ENCODE measurements at places on chromosomes 1 and 21.

GRCh38 chr1:208437401-208437800 lies 193.2 kb upstream of the PLXNA2 start:
- DNase-seq: no peak

DNA sequence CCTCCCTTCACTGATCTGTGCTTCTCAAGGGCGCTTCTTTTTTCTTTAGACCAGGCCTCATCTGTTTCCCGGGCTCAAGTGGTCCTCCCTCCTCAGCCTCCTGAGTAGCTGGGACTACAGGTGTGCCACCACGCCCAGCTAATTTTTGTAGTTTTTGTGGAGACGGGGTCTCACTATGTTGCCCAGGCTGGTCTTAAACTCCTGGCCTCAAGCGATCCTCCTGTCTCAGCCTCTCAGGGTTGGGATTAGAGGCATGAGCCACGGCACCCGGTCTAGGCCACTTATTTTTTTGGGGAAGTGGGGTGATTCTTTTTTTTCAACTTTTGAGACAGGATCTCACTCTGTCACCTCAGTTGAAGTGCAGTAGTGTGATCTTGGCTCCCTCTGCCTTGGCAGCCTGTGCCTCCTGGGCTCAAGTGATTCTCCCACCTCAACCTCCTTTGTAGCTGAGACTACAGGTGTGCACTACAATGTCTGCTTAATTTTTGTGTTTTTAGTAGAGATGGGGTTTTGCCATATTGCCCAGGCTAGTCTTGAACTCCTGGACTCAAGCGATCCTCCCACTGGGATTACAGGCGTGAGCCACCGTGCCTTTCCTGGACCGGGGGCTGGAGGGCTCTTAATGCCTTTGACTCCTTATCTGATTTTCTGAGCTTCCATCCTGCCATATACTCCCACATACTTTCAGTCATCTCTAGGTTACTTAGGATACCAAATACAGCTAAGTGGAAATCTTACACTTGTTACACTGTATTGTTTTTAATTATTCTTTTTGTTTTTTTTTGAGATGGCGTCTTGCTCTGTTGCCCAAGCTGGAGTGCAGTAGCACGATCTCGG lies 18.9 kb downstream of the MFAP2 start:
- no peak for DNase-seq

DNA sequence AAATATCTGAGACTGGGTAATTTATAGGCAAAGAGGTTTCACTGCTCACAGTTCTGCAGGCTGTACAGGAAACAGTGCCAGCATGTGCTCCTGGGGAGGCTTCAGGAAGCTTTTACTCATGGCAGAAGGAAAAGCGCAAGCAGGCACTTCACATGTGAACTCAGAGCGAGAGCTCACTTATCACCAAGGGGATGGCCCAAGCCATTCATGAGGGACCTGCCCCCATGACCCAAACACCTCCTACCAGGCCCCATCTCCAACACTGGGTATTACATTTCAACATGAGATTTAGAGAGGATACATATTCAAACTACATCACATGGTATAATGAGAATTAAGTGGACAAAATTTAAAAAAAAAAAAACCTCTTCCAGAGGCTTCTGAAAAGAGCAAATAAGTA lies 13.7 kb downstream of the WASF2 start:
- DNase-seq: no peak

DNA sequence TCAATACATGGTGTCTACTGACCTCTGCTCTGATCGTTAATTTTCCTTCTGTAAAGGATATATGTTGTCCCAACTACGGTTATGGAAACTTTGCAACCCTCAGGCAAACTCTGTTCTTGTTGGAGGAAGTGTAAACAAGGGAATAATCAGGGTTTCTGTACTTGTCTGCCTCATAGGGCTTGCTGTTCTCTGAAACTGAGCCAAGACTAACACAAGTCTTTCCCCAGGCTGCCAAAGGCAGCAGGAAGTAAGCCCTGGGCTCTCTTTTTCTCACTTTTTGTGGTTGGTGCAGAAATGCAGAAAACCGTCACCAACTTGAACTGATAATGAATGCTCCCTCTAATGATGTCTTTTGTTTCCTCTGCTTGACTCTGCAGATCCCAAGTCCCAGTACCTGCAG lies 7.6 kb downstream of the CYP4X1 start:
- DNase-seq: no peak

DNA sequence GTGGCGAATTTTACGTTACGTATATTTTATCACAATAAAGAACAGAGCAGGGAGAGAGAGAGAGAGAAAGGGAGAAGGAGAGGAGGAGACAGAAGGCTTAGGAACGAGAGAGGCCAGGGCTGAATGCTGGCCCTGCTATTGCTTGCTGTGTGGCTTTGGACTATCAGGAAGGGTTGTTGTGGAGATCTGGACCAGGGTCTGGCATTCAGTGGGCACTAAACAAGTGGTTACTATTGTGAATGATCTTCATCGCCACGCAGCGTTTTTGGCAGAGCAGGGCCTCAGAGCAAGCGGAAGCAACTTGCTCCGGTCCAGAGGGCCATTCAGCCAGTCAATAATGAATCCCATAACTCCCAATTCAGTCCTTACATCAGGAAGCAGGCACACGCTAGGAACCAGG lies 26.4 kb downstream of the PIK3C2B start:
- DNase-seq: no peak

DNA sequence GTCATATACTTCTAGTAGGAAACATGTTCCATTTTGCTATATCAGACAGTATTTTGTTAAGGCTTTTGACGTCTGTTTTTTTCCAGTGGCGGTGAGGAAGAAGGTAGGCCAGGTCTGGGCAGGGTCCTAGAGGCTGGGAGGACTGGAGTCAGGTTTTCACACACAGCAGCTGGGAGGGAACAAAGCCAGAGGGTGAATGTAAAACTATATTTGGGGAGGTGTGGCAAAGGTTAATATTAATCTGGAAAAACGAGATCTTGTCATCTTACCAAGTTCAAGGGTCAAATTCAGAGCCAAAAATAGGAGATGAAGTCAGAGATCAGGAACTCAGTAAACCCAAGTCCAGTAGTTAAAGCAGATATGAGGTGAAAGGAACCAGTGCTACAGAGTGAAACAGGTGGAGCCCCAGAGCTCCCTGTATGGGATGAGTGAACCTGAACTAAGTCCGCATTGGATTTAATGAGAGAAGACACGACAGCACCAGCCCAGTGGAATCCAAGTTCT lies 10.7 kb upstream of the OTUD7B start:
- no peak for DNase-seq

- DNase-seq: no peak
Observed at GRCh38 chr1:15303935-15304334, 56.9 kb downstream of the FHAD1 start.

GRCh38 chr1:30700528-30701257 lies 22.7 kb downstream of the MATN1 start:
- no peak for DNase-seq

- DNase-seq: peak; percentile 68
Observed at GRCh38 chr1:109649491-109649914, 6.4 kb upstream of the GSTM4 start.

DNA sequence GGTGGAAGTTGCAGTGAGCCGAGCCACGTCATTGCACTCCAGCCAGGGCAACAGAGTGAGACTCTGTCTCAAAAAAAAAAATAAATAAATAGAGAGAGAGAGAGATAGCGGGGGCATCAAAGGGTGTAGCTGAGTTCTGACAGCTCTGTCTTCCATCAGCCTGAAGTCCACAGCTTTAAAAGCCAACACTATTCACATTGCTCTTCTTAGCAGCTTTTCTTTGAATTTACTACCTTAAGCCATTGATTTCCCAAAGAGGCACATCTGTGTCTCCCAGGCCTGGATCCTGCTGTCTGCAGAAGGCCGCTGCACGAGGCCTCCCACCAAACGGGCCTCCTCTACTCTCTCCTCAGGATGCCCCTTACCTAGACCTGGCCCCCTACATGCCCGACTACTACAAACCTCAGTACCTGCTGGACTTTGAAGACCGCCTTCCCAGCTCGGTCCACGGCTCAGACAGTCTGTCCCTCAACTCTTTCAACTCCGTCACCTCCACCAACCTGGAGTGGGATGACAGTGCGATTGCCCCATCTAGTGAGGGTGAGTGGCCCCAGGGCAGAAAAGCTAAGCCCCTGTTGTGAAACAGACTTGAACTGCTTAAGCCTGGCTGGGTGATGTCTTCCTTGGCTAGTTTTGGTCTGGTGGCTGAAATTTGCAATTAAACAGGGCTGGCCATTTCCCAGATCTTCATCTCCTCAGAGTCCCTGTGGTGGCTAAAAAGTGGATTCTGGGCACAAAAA lies 16.5 kb upstream of the SLC25A34 start:
- DNase-seq: no peak

- DNase-seq: no peak
Observed at GRCh38 chr1:241356519-241357365, at the start of gene RGS7. Gene RGS7 (minus strand): TSS chr1:241357205.

DNA sequence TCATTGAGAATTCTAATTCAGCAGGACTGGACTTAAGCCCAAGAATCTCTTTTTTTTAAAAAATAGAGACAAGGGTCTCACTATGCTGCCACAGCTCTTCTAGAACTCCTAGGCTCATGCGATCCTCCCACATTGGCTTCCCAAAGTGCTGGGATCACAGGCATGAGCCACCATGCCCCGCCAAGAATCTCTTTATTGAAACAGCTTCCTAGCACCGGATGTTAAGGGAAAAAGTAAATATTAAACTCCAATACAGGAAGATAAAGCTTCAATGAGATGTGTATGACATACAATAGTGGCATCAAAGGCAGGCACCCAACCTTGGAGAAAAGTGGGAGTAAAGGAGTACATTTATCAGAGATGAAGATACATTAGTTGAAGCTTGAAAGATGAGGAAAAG lies 25.5 kb downstream of the PUM1 start:
- DNase-seq: no peak

- DNase-seq: no peak
Observed at GRCh38 chr1:234564035-234565029, 45.6 kb downstream of the IRF2BP2 start.

DNA sequence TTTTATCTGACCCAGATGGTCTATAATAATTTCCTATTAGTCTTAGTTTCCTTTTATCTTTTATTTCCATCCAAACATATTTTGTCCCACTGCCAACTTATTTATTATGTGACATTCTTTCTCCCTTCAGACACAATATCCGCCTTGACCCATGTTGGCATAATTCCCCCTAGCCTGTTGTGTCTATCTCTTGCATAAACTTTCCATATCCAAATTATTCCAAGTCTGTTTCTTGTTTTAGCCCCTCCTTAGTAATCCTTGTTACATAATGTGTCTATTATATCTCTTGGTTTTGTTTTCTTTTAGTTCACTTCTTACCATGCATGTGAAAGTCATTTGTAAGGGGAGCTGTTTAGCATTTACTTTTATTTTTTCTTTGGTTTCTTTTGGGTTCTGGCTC lies 81.6 kb upstream of the CACHD1 start:
- DNase-seq: no peak

- DNase-seq: no peak
Observed at GRCh38 chr1:156463874-156464273, 36.7 kb downstream of the MEF2D start.

- no peak for DNase-seq
Observed at GRCh38 chr1:51620470-51620869, 3.6 kb downstream of the OSBPL9 start.

GRCh38 chr1:193060938-193061337 lies 1.5 kb downstream of the RO60 start:
- DNase-seq: peak; percentile 74

DNA sequence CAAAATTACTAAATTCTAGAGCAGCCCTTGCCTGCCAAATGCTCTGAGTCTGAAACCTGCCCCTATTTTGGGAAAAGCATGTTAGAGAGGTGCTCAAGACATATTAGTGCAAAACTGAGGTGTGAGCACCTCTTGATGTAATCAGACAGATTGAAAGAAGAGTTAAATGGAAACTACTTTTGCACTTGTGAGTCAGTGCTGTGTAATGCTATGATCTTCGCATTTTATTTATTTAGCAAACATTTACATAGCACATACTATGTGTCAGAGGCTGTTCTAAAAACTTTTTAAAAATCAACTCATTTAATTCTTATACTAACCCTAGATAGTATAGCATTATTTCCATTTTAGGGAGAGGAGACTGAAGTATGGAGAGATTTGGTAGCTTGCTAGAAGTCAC lies 138.1 kb downstream of the ELAVL4 start:
- no peak for DNase-seq

DNA sequence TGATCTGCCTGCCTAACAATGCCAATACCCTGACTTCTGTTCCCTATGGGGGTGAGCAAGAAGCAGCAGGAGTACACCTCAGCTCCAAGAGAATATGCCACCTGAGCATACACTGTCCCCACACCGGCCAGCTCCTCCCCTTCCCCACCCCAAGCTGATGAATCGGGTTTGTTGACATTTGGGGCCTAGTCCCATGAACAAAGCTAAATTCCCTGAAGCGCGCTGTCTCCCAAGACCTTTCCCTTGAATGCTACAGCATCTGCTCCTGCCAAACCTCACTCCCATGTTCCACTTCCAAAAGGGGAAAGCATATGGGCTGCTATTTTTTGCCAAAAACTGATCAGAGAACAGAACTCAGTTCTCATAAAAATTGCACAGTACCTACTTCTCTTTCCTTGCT lies 220.4 kb upstream of the CAMK1G start:
- DNase-seq: no peak

DNA sequence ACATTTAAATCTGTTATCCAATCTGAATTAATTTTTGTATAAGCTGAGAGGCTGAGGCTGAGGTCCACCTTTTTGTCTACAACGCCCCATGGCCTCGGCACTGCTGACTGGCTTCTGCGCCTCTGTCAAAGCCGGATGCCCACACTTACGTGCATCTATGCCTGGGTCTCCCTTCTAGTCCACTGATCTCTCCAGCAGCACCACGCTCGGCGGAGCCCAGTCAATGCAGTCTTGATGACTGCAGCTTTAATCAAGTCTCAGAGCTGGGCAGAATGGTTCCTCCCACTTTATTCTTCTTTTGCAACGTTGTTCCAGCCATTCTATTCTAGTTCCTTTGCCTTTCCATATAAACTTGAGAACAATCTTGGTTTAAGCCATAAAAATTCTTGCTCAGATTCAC lies 9.4 kb downstream of the PRDM15 start:
- no peak for DNase-seq

- no peak for DNase-seq
Observed at GRCh38 chr1:201127755-201128455, 921 bp upstream of the ASCL5 start.

DNA sequence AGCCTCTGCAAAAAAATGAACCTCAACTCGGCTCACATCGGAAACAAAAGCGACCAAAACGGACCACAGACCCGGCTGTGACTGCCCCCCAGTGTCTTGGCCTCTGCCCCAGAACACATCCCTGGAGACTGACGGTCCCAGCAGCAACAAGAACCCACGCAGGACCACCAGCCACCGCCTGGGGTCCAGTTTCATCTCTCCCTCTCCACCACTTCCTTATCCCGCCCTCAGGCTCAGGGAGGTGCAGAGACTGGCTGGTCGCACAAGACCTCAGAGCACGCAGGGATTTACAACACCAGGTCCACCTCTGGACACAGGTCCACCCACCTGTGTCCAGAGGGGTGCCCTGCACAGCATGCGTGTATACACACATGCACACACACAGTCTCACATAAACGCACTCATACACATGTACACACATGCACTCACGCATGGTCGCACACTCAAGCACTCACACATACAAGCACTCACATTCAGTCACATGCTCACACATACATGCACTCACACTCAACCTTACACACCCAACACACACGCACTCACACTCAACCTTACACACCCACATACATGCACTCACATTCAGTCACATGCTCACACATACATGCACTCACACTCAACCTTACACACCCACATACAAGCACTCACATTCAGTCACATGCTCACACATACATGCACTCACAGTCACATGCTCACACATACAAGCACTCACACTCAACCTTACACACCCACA lies 18.6 kb upstream of the TMEM52 start:
- DNase-seq: no peak

GRCh38 chr1:14611792-14612191 lies 13.3 kb downstream of the KAZN start:
- no peak for DNase-seq

GRCh38 chr1:9817734-9818133 lies 6.0 kb downstream of the CLSTN1 start:
- no peak for DNase-seq

Measured in Kasumi-1 (cell line).